Skin of body (tissue), 3 donors: ENCODE measurements at places on chromosomes 13 and 19.
A peak's percentile ranks its signal among the peaks of the same experiment; 100 is the strongest.

DNA sequence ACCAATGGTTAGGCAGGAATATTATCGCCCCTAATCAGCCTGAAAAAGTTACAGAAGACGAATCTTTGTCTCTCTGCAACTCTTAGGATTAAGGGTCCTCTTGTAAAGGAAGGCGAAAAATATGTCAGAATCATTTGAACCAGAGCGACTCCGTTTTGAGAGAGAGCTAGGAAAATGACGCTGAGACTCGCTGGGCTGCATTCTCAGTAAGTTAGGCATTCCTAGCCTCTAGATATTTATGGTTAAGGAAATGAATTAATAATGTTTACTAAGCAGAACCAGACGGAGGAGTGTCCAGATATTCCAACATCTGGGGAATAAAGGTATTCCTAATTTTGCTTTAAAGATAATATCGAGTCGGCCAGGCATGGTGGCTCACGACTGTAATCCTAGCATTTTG is 755 bp upstream of the ZNF726 start:
- DNase-seq, result no peak

DNA sequence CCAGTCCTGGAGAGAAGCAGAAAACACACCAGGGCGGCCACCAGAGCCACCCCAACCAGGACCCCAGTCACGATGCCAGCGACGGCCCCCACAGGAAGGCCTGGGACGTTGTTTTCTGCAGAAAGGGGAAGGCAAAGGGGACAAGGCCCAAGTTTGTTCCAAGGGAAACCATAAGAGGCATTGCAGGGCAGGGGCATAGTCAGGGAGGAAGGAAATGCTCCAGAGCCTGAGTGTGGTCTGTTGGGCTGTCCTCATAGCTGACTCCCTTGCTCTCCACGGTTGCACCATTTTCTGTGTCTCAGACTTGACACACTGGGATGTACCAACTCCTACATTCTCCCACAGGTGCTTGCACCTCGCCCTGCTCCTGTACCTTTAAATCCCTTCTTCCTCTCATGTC is 5.2 kb downstream of the CEACAM4 start:
- no peak for DNase-seq

DNA sequence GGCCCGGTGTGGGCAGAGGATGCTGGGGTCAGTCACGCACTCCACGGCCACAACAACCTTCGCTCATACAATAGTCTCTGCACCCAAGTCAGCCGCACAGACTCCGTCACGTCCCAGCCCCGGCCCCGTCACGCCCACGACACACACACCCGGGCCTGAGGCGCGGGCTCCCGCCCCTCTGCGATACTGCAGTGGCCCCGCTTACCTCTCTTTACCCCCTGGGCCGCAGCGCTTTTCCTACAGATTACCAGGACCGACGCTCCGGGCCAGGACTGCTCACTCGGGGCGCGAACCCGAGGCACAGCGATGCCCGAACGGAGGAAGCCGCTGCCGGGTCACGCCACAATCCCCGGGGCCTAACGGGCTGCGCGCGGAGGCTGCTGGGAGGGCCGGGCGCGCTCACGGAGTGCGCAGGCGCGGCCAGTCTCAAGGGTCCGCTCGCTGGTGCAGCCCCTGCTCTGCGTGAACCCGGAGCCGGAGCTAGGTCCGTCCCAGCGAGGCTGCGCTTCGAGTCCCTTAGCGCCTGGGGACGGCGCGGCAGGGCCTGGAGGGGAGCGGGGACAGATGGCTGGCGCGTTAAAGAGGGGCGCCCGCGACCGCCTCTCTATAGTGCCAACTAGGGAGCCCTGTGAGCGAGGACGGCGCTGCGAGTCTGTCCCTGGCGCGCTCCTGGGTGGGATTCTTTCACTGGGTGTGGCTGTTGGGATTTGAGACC is at the start of gene ZFP82:
Gene ZFP82 (minus strand): TSS at position 358 of the 715 bp plus-strand sequence. CDS start 8,855 bp downstream, outside the sequence.
- DNase-seq, result peak; percentile 81

DNA sequence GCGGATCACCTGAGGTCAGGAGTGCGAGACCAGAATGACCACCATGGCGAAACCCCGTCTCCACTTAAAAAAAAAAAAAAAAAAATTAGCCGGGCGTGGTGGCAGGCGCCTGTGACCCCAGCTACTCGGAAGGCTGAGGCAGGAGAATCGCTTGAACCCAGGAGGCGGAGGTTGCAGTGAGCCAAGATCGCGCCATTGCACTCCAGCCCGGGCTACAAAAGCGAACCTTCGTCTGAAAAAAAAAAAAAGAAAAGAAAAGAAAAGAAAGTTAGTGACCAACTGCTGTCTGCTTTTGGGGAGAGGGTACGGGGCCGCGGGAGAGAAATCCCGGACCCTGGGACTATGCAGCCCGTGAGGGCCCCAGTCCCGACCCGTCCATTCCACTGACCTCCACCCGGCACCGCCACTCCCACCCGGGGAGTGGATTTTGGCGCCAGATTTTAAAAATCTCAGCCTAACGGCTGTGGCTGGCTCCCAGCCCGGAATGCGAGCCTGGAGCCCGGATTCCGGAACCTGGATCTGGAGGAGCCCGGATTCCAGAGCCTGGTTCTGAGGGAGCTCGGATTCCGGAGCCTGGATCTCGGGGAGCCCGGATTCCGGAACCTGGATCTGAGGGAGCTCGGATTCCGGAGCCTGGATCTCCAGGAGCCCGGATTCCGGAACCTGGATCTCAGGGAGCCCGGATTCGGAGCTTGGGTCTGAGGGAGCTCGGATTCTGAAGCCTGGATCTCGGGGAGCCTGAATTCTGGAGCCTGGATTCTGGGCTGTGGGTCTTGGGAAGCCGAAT is 6.1 kb upstream of the LMNB2 start:
- DNase-seq, result peak; percentile 93

GRCh38 chr19:45419396-45419795 is 4.3 kb downstream of the ERCC1 start:
- DNase-seq, result no peak

DNA sequence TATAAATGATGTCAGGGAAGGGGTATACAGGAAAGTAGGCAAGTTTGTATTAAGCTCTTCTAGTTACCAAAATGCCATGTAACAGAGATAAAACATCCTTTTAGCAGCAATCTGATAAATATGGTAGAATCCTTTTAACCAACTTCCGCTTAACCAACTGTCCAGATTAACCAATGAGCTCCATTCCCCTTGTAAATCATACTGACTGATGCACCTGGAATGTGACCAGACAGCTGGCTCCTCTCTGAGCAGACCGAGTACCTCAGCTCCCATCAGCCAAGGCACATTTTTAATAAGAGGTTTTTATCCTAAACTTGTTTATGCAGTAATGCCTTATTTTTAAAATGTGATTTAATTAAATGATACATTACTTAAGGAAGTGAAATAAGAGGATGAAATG is 66.4 kb downstream of the KLF12 start:
- DNase-seq, result no peak

DNA sequence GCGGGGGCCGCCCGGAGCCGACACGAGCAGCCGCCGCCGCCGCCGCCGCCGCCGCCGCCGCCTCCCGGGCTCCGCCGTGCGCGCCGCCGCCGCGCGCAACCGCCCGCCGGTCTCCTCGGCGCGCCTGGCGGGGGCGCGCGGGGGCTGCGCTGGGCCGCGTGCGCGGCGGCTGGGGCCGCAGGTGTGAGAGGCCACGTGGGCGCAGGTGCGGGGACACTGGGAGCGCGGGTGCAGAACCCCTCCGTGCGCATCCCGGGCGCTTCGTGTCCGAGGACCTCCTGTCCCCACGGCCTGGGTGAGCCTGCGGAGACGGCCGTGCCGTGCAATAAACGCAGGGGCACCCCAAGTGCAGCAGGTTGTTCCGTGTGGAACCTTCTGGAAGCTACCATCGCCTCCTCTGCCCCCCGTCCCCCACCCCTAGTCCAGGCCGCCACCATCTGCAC is at the start of gene LINGO3:
Gene LINGO3 (minus strand): TSS at position 41 of the 443 bp plus-strand sequence. CDS start 16,378 bp downstream, outside the sequence.
- DNase-seq, result no peak

DNA sequence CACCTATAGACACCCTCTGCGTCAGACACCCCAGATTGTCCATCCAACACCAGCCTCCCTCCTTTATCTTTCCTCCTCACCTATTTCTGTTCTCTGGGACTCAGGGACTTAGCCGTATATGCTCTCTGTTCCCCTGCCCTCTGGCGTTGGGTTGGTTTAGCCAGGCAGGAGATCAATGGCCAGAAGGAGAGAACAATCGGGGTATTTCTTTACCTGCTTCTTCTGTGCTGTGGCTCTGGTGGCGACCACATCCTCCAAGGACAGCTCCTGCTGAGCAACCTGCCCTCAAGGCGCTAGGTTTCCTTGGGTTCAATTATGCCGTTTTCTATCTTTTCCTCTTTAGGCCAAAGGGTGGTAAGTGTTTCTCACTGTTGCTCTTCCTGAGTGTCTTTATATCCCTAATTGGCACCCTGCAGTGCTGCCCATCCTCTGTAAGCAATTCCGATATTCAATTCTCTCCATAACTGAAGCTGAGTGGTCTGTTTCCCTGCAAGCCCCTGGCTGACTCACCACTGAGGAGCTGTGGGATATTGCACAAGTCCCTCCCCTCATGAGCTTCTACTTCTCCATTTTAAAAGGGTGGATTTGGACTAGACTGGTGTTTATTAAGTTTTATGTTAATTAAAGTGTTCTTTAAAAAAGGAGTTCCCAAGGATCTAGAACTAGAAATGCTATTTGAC is 63.7 kb upstream of the TMTC4 start:
- no peak for DNase-seq

DNA sequence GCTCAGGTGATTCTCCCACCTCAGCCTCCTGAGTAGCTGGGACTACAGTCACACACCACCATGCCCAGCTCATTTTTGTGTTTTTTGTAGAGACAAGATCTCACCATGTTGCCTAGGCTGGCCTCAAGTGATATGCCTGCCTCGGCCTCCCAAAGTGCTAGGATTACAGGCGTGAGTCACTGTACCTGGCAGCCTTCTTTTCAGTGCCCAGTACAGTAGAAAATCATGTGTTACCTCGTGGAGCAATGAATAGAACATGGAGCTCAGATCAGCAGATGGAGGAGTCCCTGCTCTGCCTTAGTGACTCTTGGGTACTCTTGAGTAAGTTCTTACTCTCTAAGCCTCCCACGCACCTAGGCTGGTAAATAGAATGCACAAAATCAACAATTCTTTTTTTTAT is 44.7 kb downstream of the THSD1 start:
- DNase-seq, result no peak

DNA sequence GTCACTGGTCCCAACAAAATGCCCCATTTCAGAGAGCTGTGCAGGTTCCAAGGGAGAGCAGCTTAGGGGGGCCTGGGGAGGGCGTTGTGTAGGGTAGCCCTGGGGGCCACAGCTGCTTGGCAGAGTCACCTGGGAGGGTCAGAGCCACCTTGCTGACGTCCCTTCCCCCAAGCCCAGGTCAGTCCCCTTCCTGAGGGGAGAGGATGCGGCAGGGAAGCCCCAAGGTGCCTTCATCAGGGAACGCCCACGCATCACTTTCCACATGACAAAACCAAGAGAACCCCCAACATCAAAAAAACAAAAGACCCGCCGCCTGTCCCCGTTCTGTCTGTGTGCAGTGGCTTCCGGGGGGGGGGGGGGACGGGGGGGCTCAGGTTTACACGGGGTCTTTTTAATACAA is 5.3 kb upstream of the UQCR11 start:
- no peak for DNase-seq

GRCh38 chr19:38932425-38933179 is 1.9 kb downstream of the MRPS12 start:
- DNase-seq, result no peak

GRCh38 chr19:9528757-9529336 is 9.6 kb downstream of the ZNF426 start:
- no peak for DNase-seq

GRCh38 chr13:76861859-76862258 is 24.3 kb downstream of the KCTD12 start:
- no peak for DNase-seq

DNA sequence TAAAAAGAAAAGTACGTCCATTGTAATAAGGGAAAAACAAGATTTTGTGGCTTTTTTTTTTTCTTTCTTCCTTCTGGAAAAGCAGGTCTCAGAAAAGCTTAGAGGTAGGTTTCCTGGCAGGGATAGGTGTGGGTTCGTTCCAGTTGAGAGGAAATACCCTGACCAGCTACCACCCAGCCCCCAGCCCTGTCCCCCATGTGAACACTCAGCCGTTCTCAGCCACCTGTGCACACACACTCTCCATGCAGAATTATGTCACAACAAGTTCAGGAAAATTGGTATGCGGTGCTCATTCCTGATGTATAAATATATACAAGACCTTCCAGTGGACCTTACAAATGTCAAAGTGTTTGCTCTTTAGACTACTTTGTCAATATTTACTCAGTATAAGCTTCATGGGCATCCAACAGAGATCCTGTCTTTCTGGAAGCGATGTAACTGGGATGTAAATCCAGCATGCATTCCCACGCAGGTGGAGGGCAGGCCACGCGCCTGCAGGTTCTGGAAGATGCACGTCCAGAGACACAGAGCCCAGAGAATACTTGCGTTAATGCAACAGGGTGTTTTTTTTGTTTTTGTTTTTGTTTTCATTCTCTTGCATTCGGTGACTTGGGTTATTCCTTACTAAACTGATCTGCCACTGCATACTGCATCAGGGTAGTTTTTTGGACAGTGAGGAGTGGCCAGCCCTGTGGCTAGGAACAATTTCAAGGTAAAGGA is 68.8 kb downstream of the TSHZ3 start:
- DNase-seq, result no peak

- DNase-seq, result no peak
These were observed 88.4 kb downstream of the NALCN start for GRCh38 chr13:101327871-101328270.

DNA sequence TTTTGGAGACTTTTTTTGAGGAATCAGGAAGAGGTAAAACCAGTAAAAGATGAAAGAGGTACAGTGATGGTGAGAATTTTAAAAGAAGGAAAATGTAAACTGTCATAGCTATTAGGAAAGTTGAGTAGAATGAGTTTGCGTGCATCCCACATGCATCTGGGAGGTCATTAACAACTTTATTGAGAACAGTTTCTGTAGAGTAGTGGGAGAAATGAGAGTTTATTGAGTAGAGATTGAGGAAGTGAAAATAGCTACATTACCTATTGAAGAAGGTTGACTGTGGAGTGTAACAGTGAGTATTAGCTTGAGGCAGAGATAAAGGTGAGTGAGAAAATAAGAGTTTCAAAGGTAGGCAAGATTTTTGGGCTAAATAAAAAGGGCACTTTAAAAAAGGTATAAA is 38.7 kb downstream of the BRCA2 start:
- no peak for DNase-seq

DNA sequence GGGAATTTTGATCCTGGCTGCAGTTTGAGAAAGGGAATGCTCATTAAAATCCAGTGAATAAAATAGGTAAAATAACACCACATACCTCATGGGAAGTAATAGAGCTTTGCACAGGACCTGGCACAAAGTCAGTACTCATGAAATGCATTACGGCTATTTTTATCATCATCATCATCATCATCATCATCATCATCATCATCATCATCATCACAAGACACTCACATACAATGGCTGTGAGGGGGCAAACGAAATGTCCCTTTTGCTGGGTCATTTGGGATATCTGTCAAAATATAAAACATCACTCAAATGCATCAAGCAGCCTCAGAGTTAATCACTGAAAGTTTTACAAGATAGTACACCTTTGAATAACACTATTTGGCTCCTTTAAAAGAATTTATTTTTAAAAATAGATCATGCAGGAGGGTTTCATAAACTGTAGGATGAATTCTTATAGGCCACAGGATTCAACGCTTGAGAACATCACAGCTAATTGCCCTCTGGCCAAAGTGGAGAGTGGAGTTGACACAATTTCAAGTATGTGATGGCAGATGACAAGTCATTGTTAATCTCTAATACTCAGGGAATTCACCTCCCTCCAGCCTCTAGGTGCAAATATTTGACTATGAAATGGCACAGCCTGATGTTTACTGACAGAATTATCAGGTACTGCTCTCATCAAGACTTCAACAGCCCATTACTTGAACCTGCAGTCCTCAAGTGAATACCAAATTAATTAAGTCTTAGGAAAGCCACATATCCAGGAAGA is 14.2 kb upstream of the ZNF599 start:
- no peak for DNase-seq
